ENCODE measurements at places on chromosomes 16 and 17. TPM values are rescaled to one million over a fixed set of nuclear protein-coding genes. Genes with fewer than 3 reads are reported as not detected.

The CCL1 gene
- not detected for total RNA-seq

The LLGL1 gene
- total RNA-seq, result 38.3 TPM

The AXIN1 gene
- 20.8 TPM for total RNA-seq

The ABI3 gene
- 45.7 TPM for total RNA-seq

The PIGQ gene
- 30.7 TPM for total RNA-seq

The GFAP gene
- 0.14 TPM for total RNA-seq

The CWC25 gene
- total RNA-seq, result 15.2 TPM

The ZNF764 gene
- total RNA-seq, result 7.4 TPM

The TRAPPC1 gene
- 46.4 TPM for total RNA-seq

The CMTM1 gene
- 3.3 TPM for total RNA-seq
